Activated CD8-positive, alpha-beta memory T cell treated with anti-CD3 and anti-CD28 coated beads, Interleukin-2, amount 10 ng/mL, durations not matched to agents 7 days and 5 days (primary cell): ENCODE measurements at places on chromosomes 5 and 9.

- no peak overlapping the region for H3K27ac ChIP-seq
- no peaks in the 10 kb centered on the region for H3K27me3 ChIP-seq
- no peaks in the 10 kb centered on the region for H3K36me3 ChIP-seq
- H3K4me3 ChIP-seq = no peak overlapping the region
These were observed 1016.3 kb upstream of the SEMA6A start for GRCh38 chr5:117590944-117591343.

GRCh38 chr5:169581580-169582227, 1.9 kb upstream of the SPDL1 start:
- H3K27ac ChIP-seq = no peak overlapping the region
- peaks cover 28% of the 10 kb centered on the region for H3K27me3 ChIP-seq
- no peak overlapping the region for H3K4me3 ChIP-seq
- peak; percentile 78 for DNase-seq
- H3K4me1 ChIP-seq = peaks cover 34% of the 10 kb centered on the region
- peaks cover 9% of the 10 kb centered on the region for H3K36me3 ChIP-seq

GRCh38 chr9:88220652-88221051, 82.4 kb upstream of the SPATA31C2 start:
- no peaks in the 10 kb centered on the region for H3K4me1 ChIP-seq
- peaks cover 8% of the 10 kb centered on the region for H3K27me3 ChIP-seq
- no peak overlapping the region for H3K27ac ChIP-seq
- H3K4me3 ChIP-seq = no peak overlapping the region

GRCh38 chr5:33400675-33401074, 40.1 kb upstream of the TARS1 start:
- no peaks in the 10 kb centered on the region for H3K27me3 ChIP-seq
- H3K4me1 ChIP-seq = no peaks in the 10 kb centered on the region
- H3K36me3 ChIP-seq = no peaks in the 10 kb centered on the region
- no peak overlapping the region for H3K4me3 ChIP-seq
- DNase-seq = no peak
